Globus pallidus (tissue), 1 donor: ENCODE measurements at places on chromosomes 11 and 22.

DNA sequence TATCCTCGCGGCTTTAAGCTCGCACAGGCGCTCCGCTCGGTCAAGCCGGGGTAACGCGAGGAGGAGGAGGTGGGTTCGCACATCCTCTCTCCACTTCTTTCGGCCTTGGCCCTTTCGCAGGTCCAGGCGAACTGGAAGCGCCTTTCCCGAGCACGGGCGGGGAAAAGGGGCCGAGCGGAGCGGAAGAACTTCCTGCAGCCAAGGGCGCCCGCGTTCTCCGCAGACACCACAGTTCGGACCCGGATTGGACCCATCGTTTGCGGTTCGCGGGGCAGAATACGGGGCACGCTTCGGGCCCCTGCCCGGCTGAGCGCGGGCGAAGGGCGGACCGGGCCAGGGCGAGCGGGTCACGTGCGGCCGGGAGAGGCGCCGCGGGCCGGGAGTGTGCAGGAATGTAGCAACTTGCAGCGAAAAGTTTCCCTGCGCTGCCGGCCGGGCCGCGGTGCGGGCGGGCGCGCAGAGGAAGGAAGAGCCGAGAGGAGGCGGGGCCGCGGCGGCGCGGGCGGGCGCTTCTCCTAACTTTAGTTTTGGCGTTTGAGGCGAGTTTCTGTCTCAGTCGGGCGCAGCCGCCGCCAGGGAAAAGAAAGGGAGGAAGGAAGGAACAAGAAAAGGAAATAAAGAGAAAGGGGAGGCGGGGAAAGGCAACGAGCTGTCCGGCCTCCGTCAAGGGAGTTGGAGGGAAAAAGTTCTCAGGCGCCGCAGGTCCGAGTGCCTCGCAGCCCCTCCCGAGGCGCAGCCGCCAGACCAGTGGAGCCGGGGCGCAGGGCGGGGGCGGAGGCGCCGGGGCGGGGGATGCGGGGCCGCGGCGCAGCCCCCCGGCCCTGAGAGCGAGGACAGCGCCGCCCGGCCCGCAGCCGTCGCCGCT lies at the start of gene YAP1:
Gene YAP1 (plus strand): TSS at position 552 of the 865 bp plus-strand sequence. CDS start 402 bp downstream, outside the sequence.
- DNase-seq = peak; percentile 54

GRCh38 chr11:118746988-118747585 lies 43.9 kb downstream of the DDX6 start:
- no peak for DNase-seq

GRCh38 chr22:29377979-29378378 lies 10.4 kb downstream of the AP1B1 start:
- no peak for DNase-seq

DNA sequence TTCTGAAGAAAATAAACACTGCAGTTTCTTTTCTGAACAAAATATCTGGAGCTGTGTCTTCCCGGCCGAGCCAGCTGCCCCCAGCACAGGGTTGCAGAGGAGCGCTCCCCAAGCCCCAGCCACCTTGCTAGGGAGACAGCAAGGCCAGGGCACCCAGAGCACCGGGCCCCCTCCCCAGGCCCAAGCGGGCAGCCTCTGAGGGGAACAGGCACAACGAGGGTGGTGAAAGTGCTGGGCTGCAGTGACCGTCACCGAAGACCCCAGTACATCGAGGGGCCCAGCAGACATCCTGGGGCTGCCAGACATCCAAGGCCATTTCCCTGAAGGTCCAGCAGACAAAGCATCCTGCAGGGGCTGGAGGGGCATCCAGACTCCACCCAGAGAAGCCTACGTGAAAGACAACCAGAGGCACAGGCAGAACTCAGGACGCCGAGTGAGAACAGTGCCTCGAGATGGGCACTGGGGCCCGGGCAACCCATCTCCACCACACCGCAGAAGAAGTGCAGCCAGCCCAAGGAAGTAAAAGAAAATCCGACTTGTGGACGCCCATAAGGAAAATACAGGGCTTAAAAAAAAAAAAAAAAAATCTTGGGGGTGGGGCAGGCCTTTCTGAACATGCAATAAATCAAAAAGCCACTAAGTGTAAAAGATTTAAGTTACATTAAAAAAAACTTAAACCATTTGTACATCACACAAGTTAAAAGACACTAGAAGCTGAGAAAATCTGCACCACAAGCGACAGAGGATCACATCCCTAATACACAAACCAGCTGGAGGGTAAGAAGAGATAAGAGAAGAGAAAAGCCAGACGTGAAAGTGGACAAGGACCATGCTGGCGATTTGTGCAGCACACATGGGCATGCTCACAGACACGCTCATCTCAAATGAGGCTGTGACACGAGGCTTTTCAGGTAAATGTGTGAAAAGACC lies 36.0 kb upstream of the COMT start:
- DNase-seq = no peak

DNA sequence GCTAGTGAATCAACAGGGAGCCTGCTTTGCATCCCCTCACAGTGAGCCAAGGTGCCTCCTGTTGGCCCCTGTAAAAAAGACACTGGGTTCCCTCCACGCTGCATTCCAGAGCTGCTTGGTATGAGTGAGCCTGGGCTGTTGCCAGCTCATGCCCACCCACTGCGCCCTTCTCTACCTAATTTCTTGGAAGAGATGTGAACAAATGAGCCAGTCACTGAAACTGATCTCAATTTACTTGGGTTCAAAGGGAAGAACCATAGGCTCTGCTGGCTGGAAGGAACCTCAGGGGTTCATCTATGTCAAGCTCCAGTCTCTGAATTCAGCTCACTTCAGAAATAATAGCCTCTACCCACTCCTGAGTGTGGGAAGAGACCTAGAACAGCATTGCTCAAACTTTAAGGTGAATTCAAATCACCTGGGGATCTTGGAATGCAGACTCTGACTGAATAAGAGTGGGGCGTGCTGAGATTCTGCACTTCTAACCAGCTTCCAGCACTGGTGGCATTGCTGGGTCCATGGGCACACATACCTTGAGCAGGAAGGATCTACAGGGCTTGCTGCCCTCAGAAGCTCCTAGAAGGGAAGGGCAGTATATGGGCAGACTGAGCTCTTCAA lies 5.4 kb upstream of the TMPRSS4 start:
- no peak for DNase-seq

GRCh38 chr11:120832481-120833238 lies 191.2 kb upstream of the TBCEL start:
- DNase-seq = peak; percentile 63

- DNase-seq = peak; percentile 61
These were observed 132.8 kb upstream of the PITPNB start for GRCh38 chr22:28051787-28052356.

- DNase-seq = no peak
These were observed 21.7 kb downstream of the KCNJ1 start for GRCh38 chr11:128845334-128845780.

DNA sequence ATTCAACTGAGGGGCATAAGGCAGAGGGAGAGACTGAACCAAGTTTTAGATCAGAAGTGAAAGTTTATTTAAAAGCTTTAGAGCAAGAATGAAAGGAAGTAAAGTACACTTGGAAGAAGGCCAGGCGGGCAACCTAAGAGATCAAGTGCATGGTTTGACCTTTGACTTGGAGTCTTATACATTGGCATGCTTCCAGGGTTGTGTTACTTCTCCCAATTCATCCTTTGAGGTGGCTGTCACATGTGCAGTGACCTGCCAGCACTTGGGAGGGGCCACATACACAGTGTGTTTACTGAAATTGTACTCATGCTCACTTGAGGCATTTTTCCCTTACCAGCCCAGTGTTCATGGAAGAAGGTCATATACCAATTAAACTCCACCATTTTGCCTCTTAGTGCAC lies 30.4 kb downstream of the CYP2R1 start:
- no peak for DNase-seq

GRCh38 chr11:61361237-61361740 lies 393 bp downstream of the CYB561A3 start:
- DNase-seq = no peak

- no peak for DNase-seq
These were observed 81.9 kb downstream of the BDNF start for GRCh38 chr11:27618281-27618915.

- DNase-seq = no peak
These were observed 47.6 kb upstream of the OR8B8 start for GRCh38 chr11:124493016-124493655.

GRCh38 chr11:79578116-79578515 lies 137.3 kb upstream of the TENM4 start:
- no peak for DNase-seq

- no peak for DNase-seq
These were observed 72.4 kb downstream of the PANX1 start for GRCh38 chr11:94201004-94201465.

DNA sequence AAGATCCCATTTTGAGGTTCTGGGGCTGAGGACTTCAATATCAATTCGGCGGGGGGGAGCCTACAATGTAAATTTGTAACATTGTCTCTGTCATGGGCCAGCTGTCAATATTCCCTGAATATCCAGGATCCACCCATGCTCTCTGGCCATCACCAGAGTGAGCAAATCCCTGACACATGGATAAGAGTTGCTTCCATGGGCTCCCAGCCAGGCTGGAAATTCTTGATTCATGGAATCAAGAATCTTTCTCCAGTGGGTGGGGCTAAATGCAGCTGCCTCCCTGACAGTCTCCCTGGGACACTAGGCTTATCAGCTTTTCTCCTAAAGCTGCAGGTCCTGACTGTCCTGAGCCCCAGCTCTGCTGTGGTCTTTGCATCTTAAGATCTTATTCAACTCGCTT lies 86.9 kb upstream of the IGLL5 start:
- no peak for DNase-seq

DNA sequence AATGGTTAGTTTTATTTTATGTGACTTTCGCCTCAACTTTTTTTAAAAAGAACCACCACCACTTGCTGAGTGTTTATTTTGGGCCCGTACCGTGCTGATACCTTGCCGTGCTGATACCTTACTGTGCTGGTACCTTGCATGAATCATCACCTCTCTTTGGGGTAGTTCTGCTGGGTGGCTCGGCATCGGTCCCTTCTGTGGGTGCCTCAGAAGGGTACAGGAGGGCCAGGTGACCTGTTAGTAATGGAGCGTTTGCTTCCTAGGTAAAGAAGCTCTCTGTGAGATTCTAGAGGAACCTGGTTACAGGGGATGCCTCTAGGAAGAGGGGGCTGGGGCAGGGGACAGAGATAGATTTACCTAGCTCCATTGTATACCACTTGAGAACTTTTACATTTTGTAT lies 17.1 kb downstream of the TOM1 start:
- no peak for DNase-seq

- DNase-seq = peak; percentile 77
These were observed 188.4 kb upstream of the NAV2 start for GRCh38 chr11:19524171-19524671.

GRCh38 chr11:126732981-126733380 lies 267.6 kb downstream of the KIRREL3 start:
- DNase-seq = no peak

GRCh38 chr11:45247433-45247832 lies 38.7 kb downstream of the SYT13 start:
- no peak for DNase-seq

GRCh38 chr11:38547462-38547861 lies 1949.4 kb upstream of the RAG2 start:
- no peak for DNase-seq

DNA sequence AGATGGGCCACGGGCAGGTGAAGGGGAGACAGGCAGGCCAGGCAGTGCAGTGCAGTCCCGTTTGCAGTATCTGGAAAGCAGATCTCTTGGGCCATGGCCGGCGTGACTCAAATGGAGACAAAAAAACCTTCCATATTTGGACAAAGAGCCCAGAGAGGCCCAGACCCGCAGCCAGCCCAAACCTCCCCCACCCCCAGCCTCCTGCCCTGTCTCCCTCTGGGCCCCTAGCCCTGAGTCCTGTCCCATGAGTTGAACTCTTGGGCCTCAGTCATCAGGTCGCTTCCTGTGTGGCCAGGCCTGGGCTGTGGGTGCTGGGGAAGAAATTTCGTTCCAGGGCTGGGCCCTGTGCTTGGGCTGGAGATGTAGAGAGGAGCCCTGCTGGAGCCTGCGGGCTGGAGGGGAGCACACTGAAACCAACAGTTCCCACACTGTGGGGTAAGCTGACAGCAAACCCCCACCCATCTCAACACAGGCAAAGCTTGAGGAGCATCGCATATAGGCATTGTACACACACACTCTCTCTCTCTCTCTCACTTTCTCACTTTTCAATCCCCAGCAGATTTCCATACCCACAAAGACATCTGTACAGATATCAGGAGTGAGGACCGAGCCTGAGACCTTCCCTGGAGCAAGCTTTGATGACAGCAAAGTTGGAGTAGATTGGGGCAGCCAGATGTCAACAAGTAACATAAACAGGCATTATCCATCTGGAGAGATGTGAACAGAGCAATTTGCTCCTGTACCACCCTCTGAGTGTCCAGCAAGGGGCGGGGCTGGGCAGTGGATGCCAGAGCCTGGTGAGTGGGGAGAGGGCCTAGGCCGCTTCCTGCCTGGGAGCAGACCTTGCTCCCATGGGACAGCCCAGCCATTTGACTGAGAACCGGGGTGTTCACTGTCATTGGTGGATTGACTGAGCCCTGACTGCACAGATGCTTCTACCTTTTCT lies 17.2 kb downstream of the ARHGEF17 start:
- no peak for DNase-seq
